NCI-H1092 treated with DMSO at 0.1 percent for 48 hours (cell line): ENCODE measurements at places on chromosomes 2 and 18.

GRCh38 chr2:211055438-211055837, 499.0 kb downstream of the CPS1 start:
- no peak for DNase-seq

- DNase-seq: no peak
Observed at GRCh38 chr2:158217593-158217992, 115.9 kb downstream of the UPP2 start.

GRCh38 chr2:101175991-101176390, 24.8 kb upstream of the TBC1D8 start:
- no peak for DNase-seq

DNA sequence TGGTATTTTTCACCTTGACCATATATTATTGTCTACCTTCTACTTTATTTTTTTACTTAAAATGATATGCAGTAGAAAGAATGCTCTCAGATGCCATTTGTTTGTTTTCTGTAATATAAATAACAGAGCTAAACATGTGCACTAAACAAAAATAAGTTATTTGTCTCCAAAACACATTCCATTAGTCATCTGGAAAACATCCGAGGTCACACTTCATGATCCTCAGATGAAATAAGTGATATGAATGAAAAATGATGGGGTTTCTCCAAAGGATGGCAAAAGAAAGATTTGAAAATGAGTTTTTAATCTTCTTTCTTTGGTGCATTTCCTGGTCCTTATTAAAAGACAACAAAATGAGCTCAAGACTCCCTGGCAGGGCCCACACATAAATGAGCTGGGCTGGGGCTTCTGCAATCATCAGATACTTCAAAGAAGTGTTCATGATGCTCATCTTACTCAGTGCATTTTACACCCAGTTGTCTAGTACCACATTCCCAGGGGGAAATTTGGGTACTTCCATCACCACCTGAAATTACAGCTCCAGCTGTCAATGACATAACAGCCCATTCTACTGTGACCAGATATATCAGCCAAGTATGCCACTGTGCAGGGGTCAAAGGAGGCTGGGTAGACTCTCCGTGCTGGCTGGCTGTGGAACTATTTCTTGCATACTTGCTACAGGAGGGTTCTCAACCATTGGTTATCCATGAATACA, 283.5 kb downstream of the PID1 start:
- no peak for DNase-seq

DNA sequence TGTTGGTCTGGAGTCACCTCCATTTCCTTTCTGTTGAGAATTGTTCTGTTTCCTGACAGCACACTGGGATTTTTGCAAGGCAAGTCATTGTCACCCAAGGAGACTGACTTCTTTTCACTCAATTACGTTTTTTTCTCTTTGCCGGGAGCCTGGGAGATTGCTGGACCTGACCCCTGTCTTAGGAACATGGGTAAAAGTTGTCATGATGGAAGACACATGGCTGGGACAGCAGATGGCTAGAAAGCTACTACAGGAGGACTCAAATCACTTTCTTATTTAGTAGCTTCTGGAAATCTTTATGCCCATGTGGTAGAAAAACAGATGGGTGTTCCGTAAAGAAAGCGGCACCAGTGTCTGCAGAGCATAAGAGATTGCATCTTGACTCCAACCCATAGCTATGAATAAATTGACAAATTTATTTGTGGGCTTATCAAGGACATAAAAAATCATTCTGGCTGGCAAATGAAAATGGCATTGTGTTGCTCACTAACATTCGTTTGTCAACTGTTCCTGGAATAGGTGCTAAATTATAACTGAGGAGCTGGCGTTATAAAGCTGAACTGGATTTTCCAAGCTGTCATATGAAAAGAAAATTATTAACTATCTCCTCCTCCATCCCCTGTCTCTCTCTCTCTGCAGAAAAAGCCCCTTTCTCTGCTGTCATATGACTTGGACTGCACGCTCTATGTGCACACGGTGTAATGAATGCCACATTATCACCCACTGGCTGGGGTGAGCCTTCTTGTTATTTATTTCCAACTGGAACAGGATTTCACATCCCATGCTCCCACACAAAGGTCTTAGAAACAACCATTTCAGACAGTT, 159.8 kb downstream of the SH3RF3 start:
- DNase-seq: no peak

DNA sequence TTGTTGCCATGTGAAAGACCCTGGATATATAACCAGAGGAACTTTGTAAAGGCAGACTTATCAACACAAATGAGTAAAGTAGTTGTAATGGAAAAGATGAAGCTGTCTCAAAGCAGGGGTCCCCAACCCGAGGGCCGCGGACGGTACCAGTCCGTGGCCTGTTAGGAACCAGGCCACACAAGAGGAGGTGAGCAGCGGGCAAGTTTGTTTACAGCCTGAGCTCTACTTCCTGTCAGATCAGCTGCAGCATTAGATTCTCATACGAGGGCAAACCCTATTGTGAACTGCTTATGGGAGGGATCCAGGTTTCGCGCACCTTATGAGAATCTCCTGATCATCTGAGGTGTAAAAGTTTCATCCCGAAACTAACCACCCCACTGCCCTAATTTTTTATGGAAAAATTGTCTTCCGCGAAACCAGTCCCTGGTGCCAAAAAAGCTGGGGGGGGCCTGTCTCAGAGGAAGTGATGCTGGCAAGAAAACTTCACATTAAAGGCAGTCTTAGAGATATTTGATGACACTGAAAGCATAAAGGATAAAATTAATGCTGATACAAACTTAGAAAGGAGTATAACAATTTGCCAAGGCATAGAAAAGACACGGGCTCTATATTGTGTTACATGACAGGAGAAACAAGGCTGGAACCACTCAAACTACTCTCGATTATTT, 57.5 kb upstream of the MSTN start:
- no peak for DNase-seq

DNA sequence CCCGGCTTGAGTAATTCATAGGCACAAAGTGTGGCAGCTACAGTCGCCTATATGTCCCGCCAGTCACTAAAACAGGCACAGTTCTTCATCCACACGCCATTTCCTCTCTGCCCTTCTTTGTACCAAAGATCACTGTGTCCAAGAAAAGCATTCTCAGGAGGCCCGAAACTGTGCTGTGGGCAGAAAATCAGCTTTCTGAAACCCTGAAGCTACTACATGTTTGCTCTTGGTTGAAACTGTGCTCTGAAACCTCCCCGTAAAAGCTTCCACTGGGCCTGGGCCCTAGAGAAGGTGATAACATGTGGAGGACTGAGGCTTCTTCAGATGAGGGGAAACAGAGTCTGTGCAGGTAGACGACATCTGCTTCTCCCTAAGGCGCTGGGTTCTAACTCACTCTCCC, 75.6 kb upstream of the ID2 start:
- no peak for DNase-seq

- DNase-seq: no peak
Observed at GRCh38 chr2:149129433-149129832, 90.9 kb downstream of the LYPD6B start.

- no peak for DNase-seq
Observed at GRCh38 chr2:46669996-46670793, 190.8 kb downstream of the TMEM247 start.
